Stimulated activated CD8-positive, alpha-beta memory T cell treated with anti-CD3 and anti-CD28 coated beads, Interleukin-2, amount 100 ng/mL, for 1 hour (primary cell): ENCODE measurements at places on chromosomes 13 and 19.

GRCh38 chr19:17997969-17998826 lies 9.8 kb upstream of the ARRDC2 start:
- DNase-seq: no peak

DNA sequence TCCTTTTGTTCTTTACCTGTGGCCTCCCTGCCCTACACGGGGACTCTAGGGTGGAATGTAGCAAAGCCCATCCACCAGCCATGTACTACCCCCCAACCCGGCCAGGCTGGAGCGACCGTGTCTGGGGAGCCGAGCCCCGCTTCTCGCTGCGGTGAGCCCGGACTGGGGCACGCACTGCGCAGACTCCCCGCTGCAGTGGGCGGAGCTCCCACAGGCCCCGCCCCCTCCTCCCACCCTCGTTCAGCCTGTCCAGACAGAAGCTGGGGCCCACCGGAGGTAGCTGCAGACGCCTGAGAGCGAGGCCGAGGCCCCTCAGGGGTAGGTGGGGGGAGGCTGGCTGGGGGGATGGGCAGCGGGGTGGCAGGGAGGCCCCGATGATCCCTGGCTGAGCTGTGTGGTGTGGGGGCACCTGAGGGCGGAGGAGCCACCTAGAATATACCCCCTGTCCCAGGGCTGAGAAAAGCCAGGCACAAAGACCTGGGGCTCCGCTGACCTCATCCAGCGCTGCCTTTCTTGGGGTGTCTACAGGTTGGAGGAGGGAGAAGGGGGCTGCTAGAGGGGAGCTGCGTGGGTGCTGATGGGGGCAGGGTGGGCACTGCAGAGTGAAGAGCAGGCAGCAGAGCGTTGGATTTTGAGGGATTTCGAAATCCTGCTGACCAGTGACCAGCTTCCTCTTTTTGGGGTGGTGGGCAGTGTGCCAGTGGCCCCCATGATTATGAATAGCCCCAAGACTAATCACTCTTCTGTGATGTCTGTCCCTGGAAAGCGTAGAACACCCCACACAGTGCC lies 17.3 kb downstream of the PLD3 start:
- no peak for DNase-seq

- DNase-seq: no peak
Observed at GRCh38 chr19:23415561-23416191, 20.4 kb upstream of the ZNF91 start.

DNA sequence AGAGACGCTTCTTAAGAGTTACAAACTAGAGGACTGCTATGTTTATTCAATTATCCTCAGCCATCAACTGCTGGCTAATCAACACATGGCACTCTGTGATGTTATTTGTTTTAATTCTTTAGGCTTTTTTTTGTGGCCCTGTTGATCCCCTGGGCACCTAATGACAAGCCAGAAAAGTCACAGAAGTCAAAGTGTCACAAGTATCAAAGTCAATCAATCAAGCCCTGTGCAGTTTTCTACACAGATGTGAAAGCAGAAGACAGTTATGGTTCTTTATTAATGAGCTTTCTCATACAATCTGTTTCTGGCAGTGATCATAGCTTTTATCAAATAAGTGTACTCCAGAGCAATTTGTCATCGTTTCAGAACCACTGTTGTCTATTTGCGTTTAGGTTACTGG lies 34.3 kb downstream of the MYO16 start:
- no peak for DNase-seq

DNA sequence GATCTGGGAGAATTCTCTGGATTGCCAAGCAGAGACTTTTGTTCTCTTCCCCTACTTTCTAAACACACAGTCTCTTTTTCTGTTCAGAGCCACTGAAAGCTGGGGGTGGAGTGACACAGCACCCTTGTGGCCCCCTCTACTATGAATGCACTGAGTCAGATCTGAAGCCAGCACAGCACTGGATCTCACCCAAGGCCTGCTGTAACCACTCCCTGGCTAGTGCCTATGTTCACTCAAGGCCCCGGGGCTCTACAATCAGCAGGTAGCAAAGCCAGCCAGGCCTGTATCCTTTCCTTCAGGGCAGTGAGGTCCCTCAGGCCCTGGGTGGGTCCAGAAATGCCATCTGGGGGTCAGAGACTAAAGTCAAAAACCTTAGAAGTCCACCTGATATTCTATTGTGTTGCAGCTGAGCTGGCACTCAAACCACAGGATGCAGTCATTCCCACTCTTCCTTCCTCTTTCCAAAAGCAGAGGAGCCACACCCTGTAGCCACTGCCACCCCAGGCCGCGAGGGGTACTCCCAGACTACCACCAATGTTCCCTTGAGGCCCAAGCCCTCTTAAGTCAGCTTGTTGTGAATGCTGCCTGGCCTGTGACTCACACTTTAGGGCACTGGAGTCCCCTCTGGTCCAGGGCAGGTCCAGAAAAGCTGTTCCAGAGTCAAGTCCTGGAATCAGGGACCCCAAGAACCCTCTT lies 110.1 kb upstream of the RXFP2 start:
- no peak for DNase-seq

GRCh38 chr19:3785938-3786824 lies at the start of gene MATK:
Gene MATK, minus strand, starts transcription at chr19:3786381. Its CDS starts 1,246 bp downstream, at chr19:3785135.
- DNase-seq: no peak

GRCh38 chr19:54684527-54684926 lies 21.7 kb downstream of the LILRB4 start:
- no peak for DNase-seq

GRCh38 chr13:113559901-113560644 lies 24.5 kb upstream of the TFDP1 start:
- DNase-seq: no peak

DNA sequence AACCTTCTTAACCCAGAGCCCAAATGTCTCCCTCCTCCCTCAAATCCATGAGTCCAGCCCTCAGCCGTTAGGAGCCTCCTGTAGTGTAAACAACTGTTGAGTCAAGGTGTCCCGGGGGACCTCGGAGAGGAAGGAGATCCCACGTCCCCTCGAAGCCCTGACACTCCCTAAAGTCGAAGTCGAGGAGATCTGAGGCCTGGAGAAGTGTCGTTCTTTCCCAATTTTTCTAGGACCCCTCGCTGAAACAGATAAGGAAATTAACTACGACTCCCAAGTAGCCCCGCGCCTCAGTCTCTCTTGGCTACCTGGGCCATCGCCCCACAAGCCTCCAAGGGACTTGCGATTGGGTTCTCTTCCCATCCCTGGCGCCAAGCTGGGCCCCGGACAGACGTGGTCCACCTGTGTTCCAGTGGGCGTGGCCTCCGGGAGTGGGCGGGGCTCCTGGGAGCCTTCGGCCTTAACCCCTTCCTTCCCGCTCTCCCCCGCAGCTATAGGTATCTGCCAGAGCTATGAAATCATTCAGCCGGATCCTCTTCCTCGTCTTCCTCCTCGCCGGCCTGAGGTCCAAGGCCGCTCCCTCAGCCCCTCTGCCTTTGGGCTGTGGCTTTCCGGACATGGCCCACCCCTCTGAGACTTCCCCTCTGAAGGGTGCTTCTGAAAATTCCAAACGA lies 869 bp downstream of the GFY start:
- DNase-seq: no peak

DNA sequence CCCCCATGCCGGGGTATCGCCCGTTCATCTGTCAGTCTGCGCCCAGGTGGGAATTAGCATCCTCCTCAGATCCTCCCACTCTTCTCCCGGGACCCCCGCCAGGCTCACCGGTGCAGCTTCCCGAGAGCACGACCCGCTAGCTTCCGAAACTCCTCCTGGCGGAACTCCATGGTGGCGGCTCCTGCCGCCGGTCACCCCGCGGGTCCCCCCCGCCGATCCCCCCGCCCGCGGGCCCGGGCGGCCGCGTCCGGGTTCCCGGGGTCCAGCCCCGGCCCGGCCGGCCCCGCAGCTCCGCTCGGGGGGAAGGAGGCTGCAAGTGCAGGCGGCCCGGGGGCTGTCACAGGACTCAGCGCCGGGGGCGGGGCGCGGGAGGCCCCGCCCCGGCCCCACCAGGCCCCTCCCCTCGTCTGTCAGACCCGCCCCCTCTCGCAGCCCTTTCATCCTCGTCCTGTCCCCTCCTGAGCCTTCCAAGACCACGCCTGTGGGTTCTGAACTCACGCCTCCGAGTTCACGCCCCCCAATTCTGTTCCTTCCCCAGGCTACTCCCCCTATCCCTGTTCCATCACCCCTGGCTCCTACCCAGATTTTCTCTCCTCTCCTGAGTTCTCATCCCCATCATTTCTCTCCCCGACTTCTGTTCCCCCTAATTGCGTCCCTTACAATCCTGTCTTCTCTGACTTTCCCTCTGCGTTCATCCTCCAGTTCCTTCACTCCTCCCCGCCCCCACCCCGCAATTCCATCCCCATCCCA lies at the start of gene SLC17A7:
Gene SLC17A7 (minus strand): TSS at position 318 of the 750 bp plus-strand sequence. CDS start 148 bp downstream, at position 170.
- DNase-seq: no peak

- no peak for DNase-seq
Observed at GRCh38 chr19:36136964-36137686, 2.7 kb upstream of the CAPNS1 start.

- no peak for DNase-seq
Observed at GRCh38 chr19:34317311-34317927, 47.6 kb upstream of the GPI start.

DNA sequence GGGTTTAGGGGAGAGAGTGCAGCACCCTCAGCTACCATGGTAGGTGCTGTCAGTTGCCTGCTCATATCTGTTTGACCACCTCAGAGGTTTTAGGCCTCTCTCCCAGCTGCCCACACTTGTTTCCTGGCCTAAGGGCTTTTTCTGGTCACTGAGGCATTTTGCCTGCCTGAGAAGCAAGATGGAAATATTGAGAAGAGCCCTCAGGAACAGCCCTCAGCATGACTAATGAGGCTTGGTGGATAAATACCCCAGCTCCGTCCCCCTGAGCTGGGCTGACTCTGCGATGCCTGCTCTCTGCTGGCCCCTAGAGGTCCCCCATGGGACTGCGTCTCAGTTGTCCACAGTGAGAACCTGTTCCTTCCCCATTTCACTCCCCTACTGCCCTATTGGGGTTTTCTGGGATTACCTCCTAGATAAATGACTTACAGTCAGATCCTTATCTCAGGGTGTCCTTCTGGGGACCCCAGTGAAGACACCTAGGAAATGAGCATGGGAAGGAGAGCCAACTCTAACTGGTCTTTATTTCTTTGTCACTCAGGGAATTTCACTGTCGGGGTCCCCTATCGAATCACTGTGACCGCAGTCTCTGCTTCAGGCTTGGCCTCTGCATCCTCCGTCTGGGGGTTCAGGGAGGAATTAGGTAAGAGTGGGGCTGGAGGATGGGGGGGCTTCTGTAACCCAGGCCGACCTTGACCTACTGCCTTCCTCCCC lies 13.3 kb downstream of the PALM3 start:
- DNase-seq: peak; percentile 67

DNA sequence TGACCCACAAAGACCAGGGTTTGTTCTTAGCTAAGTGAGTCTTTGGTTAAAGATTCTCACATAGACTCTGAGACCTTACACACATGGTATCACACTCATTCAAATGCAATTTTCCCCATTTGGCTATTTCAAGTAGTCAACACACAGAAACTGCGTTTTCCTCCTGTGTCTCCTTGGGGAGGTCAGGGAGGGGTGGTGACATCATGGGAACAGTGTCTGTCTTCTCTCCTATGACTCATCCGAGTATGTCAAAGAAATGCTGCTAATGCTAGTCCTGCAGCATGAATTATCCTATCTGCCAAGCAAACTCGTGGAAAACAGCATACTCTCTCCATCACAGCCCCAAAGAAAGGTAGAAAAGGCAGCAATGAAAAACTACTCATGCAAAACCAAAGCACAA lies 100.2 kb downstream of the ENOX1 start:
- no peak for DNase-seq

DNA sequence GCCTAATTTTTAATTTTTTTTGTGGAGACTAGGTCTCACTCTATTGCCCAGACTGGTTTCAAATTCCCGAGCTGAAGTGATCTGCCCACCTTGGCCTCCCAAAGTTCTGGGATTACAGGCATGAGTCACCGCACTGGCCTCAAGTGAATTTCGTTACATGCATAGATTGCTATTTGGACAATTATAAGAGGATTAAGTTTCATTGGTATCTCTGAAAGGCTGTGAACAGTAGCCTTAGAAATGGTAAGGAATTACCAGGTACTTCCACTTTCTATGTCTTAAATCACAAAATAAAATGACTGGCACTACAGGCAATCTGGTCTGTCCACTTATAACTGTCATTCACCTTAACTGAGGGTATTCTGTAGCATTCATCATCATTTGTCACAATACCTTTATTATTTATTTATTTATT lies 2.9 kb upstream of the CCDC9 start:
- DNase-seq: no peak

- DNase-seq: no peak
Observed at GRCh38 chr13:30908416-30908980, 2.4 kb downstream of the MEDAG start.

- DNase-seq: no peak
Observed at GRCh38 chr19:47232422-47233211, 1.6 kb upstream of the BBC3 start.

DNA sequence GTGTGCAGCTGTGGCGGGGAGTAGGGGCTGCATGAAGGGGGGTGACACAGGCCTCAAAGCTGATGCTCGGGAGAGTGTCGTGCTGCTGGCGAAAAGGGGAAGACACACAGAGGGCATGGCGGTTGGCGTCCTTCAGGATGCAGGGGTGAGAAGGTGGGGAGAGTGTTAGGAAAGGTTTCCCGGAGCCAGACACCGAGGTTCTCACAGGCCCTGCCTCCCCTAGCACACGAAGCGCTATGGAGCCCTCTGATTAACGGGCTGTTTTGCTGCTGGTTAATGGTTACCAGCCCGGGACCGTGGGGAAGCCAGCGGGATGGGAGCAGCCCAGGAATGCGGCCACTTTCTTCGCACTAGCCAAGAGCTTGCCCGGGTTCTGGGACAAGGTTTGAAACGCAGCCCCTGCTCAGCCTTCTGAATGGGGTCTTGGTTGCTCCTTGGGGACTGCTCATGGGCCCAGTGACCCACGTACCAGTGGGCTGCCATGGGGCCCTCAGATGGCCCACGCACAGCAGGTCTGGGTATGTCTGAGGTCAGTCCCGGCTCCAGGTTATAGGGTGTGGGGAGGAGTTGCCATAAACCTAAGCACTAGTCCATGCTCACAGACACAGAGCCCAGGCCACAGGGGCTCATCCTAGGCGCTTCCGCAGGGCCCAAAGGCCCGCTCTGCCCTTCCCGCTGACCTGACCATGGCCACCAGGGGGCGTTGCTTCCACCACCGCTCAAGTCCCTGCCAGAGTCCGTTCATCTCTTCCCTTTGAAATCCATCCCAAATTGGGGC lies 31.3 kb upstream of the ISYNA1 start:
- peak; percentile 32 for DNase-seq

DNA sequence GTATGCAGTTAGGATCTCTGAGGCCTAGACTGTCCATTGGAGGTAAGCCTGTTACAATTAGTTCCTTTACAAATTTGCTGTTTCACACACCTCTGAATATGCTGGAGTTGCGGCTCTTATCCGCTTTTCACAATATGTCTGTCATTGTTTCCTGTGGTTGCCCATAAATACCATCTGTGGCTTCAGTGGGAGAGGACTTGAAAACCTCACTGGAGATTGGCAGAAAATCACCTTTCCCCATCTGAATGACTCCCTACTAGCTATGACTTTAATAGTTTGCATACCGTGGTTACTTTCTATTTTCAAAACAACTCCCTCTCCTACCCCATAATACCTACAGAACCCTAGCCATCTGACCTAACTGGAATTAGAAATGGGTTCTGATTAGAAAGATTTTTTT lies 454.3 kb downstream of the PCDH17 start:
- no peak for DNase-seq

GRCh38 chr19:15197942-15198341 lies 2.9 kb downstream of the NOTCH3 start:
- no peak for DNase-seq

- DNase-seq: no peak
Observed at GRCh38 chr13:100129605-100130004, 40.7 kb downstream of the PCCA start.
